ENCODE measurements at places on chromosomes 3 and 15.

- no peak for DNase-seq
Measured at GRCh38 chr3:13152826-13153710, 79.8 kb upstream of the IQSEC1 start.

GRCh38 chr3:191198932-191199331, at the start of gene OSTN:
Gene OSTN, plus strand, starts transcription at chr3:191199241. Its CDS starts 13,292 bp downstream, at chr3:191212533.
- DNase-seq = no peak

DNA sequence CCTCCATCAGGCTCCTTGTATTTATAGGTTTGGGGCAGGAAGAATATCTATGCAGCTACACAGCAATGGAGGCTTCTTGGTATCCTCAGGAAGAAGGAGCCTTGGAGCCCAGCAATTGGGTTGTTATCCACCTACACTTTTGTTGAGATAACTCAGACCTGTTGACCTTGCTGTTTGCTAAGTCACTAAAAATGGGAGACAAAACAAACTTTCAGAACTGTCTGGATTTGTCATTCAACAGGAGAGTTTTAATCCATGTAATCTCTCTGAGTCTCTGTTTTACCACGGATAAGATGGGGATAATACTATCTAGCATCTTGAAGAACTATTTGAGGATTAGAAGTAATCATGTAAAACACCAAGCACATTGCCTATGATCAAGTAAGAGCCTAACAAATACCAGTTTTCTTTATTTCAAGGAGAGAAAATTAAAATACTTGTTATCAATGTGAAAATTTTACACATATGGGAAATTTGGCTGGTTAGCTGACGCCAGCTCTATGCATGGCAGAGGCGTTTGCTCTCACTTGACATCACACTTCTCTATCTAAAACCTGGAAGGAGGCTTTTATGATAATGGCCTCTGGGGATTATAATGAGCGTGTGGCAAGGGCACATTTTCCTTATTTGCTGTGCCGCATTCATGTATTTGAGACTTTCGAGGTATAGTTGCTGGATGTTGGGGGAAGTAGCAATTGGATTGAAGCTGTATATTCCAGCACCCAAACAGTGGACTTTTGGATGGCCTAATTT, 215.6 kb downstream of the PDCD6IP start:
- no peak for DNase-seq

DNA sequence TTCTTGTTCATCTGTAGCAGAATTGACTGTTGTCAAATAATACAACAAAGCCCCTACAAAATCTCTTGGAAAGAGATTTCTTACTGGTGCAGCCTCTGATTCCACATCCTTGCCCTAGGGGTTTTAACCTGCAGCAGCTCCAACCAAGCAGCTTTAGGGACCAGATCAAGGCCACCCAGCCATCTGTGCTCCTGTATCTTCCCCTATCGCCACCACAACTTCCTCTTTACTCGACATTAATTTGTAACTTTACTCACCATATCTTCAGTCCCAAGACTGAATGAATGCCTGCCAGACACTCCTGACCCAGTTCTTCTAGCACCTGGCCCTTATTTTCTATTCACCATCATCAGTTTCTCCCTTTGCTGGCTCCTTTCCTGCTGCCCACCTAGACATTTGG, 156.6 kb upstream of the IL12A start:
- DNase-seq = no peak

GRCh38 chr3:194875581-194876402, 190.1 kb downstream of the FAM43A start:
- no peak for DNase-seq

- peak; percentile 10 for DNase-seq
Measured at GRCh38 chr15:59917504-59918157, 86.5 kb upstream of the FOXB1 start.
